ENCODE measurements at places on chromosomes 12 and 14. TPM values are rescaled to one million over a fixed set of nuclear protein-coding genes. Genes with fewer than 3 reads are reported as not detected.

Gene RTL1
- total RNA-seq, result not detected

Gene CEBPE
- not detected for total RNA-seq

Gene MYO1H
- not detected for total RNA-seq

Gene SLC24A4
- not detected for total RNA-seq

Gene GPRC5D
- not detected for total RNA-seq

Gene TOMM20L
- not detected for total RNA-seq

Gene SERPINA5
- 0.15 TPM for total RNA-seq

Gene INHBC
- not detected for total RNA-seq

Gene CFAP251
- 5.5 TPM for total RNA-seq

Gene DENND5B
- total RNA-seq, result 7.6 TPM

Gene KRT74
- not detected for total RNA-seq

Gene HOXC10
- total RNA-seq, result not detected

Gene FGF6
- total RNA-seq, result not detected

Gene STAB2
- total RNA-seq, result not detected

Gene RASSF9
- 1.1 TPM for total RNA-seq

Gene CIROP
- not detected for total RNA-seq

Gene ACOT4
- total RNA-seq, result 1.4 TPM

Gene OR6C4
- total RNA-seq, result not detected

Gene RD3L
- not detected for total RNA-seq

Gene KRT85
- not detected for total RNA-seq

Gene SAMD15
- 0.64 TPM for total RNA-seq

Gene PRPH
- total RNA-seq, result not detected

Gene ENDOU
- not detected for total RNA-seq

Gene TBX5
- not detected for total RNA-seq

Gene LIN7A
- 0.07 TPM for total RNA-seq

Gene TC2N
- 1.0 TPM for total RNA-seq

Gene OR4E2
- not detected for total RNA-seq

Gene OR6C2
- total RNA-seq, result not detected

Gene TDRD9
- 1.00 TPM for total RNA-seq

Gene SYT1
- total RNA-seq, result 6.2 TPM

Gene GPR65
- total RNA-seq, result under 0.01 TPM

Gene KLRC2
- not detected for total RNA-seq

Gene CLEC2D
- 1.4 TPM for total RNA-seq

Gene GLIPR1L1
- not detected for total RNA-seq

Gene GARIN6
- total RNA-seq, result not detected

Gene MLEC
- total RNA-seq, result 90.1 TPM

Gene DIO2
- total RNA-seq, result not detected

Gene AMIGO2
- total RNA-seq, result 1.2 TPM

Gene SIX1
- 0.30 TPM for total RNA-seq
